ENCODE measurements at places on chromosomes 3 and 15.
A peak's percentile ranks its signal among the peaks of the same experiment; 100 is the strongest.

- no peaks in the 10 kb centered on the region for H3K36me3 ChIP-seq
These were observed 214.8 kb upstream of the TPRG1 start for GRCh38 chr3:188956839-188957489.

GRCh38 chr15:43702701-43703424 lies 9.2 kb downstream of the CKMT1A start:
- no peaks in the 10 kb centered on the region for H3K36me3 ChIP-seq
- no peak overlapping the region for H3K4me3 ChIP-seq
- no peak overlapping the region for H3K27ac ChIP-seq
- no peaks in the 10 kb centered on the region for H3K4me1 ChIP-seq
- DNase-seq, result no peak

DNA sequence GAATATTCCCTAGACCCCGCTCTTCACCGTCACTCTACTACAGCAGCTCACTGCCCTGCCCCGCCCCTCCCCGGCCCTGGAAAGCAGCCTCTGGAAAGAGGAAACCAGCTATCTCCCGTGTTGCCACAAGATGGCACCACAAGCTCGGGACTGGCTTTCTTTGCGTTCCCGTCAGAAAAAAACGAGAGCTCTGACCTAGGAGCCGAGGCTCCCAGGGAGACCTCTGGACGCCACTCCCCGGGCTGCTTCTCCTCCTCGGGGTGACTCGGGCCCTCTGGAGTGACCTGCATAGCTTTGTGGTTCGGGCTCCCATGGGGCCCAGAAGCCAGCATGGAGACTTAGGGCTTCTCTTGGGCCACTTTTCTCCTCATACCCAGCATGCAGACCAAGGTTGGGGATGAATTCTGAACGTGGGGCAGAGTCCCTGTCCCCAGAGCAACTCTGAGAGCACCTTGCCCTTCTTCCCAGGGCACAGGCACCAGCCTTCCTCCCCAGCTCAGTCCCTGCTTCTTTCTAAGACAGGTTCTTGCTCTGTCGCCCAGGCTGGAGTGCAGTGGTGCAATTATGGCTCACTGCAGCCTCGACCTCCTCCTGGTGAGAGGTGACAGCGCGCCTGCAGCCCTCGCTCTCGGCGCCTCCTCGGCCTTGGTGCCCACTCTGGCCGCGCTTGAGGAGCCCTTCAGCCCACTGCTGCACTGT lies 19.0 kb downstream of the STOML1 start:
- peaks cover 14% of the 10 kb centered on the region for H3K27me3 ChIP-seq
- H3K4me1 ChIP-seq, result peaks cover 3% of the 10 kb centered on the region
- H3K36me3 ChIP-seq, result peaks cover 8% of the 10 kb centered on the region
- peak; percentile 55 for DNase-seq

- H3K4me1 ChIP-seq, result peaks cover 11% of the 10 kb centered on the region
- H3K36me3 ChIP-seq, result peaks cover 34% of the 10 kb centered on the region
- peaks cover 3% of the 10 kb centered on the region for H3K27me3 ChIP-seq
- H3K4me3 ChIP-seq, result no peak overlapping the region
- no peak overlapping the region for H3K27ac ChIP-seq
These were observed 91.8 kb downstream of the BTD start for GRCh38 chr3:15693355-15693754.

DNA sequence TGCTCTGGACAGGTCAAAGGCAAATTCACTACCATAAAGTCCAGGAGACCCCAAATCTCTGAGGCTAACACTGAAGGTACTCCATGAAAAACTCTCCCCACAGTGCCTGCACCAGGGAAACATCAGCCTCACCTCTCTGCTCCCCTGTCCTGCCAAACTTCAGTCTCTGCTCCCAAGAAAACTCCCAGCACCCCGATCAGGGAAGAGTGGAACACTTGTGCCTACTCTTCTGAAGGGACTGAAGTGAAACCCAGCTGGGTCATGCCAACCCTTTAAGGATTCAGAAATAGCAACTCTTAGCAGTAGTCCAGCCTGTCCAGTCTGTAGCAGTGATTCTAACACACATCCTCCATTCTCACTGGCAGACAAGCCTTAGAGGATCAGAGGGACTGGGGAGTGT lies 124.2 kb downstream of the FAM174B start:
- H3K4me1 ChIP-seq, result no peaks in the 10 kb centered on the region
- H3K4me3 ChIP-seq, result no peak overlapping the region
- DNase-seq, result no peak
- no peak overlapping the region for H3K27ac ChIP-seq

DNA sequence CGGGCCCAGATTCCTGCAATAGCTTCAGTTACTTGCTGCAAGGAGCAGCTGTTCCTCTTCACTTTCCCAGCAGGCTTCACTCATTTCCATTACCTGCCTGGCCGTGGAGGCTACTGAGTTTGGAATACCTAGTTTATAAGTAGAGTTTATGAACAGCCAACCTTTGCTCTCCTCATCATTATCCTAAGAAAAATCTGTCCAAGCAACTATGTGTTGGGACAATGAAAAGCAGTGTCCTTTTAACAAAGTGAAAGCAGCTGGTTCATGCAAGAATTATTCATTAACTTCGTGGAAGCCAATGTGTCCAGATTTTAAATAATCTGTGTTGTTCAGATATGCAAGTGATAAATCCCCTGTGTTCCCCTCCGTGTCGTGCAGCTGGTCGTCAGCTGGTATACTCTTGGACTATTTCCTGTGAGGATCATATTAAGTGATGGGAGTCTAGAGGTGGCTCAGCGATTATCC lies 39.3 kb upstream of the SSR3 start:
- no peaks in the 10 kb centered on the region for H3K4me1 ChIP-seq
- no peak overlapping the region for H3K27ac ChIP-seq
- DNase-seq, result no peak
- H3K4me3 ChIP-seq, result no peak overlapping the region
- H3K27me3 ChIP-seq, result peaks cover 2% of the 10 kb centered on the region
- H3K36me3 ChIP-seq, result no peaks in the 10 kb centered on the region

DNA sequence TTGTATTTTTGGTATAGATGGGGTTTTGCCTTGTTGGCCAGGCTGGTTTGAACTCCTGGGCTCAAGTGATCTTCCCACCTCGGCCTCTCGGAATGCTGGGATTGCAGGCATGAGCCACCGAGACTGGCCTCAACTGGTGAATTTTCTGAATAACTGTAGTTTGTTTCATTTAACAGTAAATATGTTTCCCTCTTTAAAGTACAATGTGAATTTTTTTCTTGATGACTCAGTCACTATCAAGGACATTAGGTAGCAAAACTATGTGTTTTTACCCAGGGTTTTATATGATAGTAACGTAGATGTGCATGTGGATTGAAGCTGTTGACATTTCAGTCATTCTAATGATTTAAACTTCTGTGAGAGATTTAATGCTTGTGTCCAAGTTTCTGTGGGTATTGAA lies 40.2 kb upstream of the MAPKBP1 start:
- H3K4me3 ChIP-seq, result no peak overlapping the region
- no peaks in the 10 kb centered on the region for H3K4me1 ChIP-seq
- no peaks in the 10 kb centered on the region for H3K27me3 ChIP-seq
- DNase-seq, result no peak

DNA sequence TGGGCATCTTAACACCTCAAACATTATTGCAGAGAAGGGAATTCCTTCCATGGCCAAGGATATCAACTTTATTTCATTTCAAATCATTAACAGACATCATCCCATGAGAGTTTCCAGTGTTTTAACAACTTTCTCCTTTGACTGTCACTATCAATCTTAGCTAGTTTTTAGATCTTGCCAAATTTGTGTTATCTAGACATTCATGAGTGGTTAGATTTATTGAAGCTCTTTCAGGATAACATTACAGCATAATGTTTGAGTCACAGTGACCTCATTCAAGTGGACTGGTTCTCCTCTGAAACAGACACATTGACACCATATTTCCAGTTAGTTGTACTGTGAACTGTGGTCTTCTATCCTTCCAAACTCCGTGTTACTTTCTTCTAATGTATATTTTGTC lies 8.6 kb upstream of the TNFAIP8L3 start:
- H3K36me3 ChIP-seq, result no peaks in the 10 kb centered on the region
- DNase-seq, result no peak
- no peak overlapping the region for H3K4me3 ChIP-seq
- H3K27ac ChIP-seq, result no peak overlapping the region

DNA sequence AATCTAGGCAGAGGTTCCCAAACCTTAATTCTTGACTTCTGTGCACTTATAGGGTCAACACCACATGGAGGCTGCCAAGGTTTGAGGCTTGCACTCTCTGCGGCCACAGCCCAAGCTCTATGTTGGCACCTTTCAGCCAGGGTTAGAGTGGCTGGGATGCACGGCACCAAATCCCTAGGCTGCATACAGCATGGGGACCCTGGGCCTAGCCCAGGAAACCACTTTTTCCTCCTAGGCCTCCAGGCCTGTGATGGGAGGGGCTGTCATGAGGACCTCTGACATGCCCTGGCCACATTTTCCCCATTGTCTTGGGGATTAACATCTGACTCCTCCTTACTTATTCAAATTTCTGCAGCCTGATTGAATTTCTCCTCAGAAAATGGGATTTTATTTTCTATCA lies 165.4 kb downstream of the SI start:
- H3K27me3 ChIP-seq, result peaks cover 2% of the 10 kb centered on the region
- no peak overlapping the region for H3K27ac ChIP-seq
- no peak overlapping the region for H3K4me3 ChIP-seq
- no peaks in the 10 kb centered on the region for H3K36me3 ChIP-seq
- no peak for DNase-seq

DNA sequence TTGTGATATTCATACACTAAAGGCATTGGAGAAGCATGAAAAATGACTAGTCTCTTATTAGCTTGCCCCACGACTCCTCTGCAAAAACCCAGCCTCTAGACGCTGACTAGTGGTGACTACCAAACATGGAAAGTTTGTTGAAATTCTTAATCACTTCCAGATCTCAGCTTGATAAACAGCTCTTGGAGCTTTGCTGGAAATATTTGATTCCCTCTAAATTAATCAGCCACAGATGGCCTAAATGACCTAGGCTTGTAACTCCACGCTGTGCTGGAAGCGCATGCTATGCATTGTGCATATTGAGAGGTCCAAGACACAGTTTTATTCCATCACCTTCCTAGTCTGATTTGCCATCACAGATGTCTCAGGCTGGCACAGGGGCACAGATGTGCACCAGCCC lies 244.7 kb upstream of the ST8SIA2 start:
- H3K4me1 ChIP-seq, result no peaks in the 10 kb centered on the region
- peaks cover 24% of the 10 kb centered on the region for H3K36me3 ChIP-seq
- no peak overlapping the region for H3K27ac ChIP-seq
- DNase-seq, result no peak
- H3K4me3 ChIP-seq, result no peak overlapping the region
- H3K27me3 ChIP-seq, result peaks cover 2% of the 10 kb centered on the region

- no peak overlapping the region for H3K4me3 ChIP-seq
- no peak overlapping the region for H3K27ac ChIP-seq
- no peaks in the 10 kb centered on the region for H3K36me3 ChIP-seq
- DNase-seq, result no peak
- no peaks in the 10 kb centered on the region for H3K27me3 ChIP-seq
These were observed 172.4 kb downstream of the CHDH start for GRCh38 chr3:53673722-53674350.

DNA sequence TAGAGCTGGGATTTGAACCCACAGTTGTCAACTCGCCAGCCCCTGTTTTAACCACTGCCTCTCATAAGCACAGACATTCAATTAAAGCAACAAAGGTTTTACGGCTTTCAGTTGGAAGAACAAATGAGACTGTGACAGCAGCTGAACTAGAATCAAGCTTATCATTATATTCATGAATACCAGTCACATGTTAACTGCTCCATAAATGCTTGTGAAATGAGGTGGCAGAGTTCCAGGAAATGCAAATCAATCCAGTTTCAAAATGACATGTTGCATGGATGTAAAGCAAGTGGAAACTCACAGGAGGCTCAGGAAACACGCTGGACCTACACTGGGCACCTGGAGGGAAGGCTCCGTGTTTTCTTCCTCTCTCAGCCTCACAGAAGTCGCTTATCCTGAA lies 3.9 kb downstream of the GP5 start:
- no peak overlapping the region for H3K27ac ChIP-seq
- no peak for DNase-seq
- H3K27me3 ChIP-seq, result no peaks in the 10 kb centered on the region
- peak overlapping the region; percentile 19 for H3K4me3 ChIP-seq
- H3K4me1 ChIP-seq, result peaks cover 39% of the 10 kb centered on the region

DNA sequence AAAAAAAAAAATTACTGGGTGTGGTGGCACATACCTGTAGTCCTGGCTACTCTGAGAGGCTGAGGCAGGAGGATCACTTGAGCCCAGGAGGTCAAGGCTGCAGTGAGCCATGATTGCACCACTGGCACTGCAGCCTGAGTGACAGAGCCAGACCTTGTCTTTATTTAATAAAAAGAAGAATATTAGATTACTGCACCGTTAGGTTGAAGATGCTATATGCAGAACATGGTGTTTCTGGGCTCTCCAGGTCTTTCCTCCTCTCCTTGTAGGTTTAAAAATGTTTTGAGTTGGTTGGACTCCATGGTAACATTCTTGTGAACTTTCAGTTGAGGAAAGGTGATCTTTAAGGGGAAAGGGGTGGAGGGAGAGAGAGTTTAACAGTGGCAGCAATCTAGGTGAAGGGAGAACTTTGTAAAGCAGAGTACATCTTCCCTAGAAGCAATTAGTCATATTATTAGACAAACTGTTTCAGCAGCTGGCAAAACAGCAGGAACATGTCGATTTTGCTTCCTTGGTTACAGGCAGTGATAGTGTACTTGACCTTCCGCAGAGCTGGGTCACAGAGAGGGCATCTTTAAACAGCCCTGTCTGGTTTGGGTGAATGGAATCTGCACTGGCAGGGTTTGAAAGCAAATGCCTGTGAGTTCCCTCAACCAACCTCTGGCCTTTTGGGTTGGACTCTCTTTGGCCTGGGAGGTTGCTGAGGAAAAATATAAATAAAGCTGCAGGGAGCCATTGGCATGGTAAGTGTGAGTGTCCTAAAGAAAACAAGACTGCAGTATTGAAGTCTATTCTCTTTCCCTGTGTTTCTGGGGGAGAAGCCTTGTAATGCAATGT lies 42.8 kb downstream of the NR2C2 start:
- no peaks in the 10 kb centered on the region for H3K36me3 ChIP-seq
- H3K27ac ChIP-seq, result peak overlapping the region; percentile 28
- H3K4me3 ChIP-seq, result no peak overlapping the region
- no peaks in the 10 kb centered on the region for H3K27me3 ChIP-seq
- H3K4me1 ChIP-seq, result peaks cover 50% of the 10 kb centered on the region

DNA sequence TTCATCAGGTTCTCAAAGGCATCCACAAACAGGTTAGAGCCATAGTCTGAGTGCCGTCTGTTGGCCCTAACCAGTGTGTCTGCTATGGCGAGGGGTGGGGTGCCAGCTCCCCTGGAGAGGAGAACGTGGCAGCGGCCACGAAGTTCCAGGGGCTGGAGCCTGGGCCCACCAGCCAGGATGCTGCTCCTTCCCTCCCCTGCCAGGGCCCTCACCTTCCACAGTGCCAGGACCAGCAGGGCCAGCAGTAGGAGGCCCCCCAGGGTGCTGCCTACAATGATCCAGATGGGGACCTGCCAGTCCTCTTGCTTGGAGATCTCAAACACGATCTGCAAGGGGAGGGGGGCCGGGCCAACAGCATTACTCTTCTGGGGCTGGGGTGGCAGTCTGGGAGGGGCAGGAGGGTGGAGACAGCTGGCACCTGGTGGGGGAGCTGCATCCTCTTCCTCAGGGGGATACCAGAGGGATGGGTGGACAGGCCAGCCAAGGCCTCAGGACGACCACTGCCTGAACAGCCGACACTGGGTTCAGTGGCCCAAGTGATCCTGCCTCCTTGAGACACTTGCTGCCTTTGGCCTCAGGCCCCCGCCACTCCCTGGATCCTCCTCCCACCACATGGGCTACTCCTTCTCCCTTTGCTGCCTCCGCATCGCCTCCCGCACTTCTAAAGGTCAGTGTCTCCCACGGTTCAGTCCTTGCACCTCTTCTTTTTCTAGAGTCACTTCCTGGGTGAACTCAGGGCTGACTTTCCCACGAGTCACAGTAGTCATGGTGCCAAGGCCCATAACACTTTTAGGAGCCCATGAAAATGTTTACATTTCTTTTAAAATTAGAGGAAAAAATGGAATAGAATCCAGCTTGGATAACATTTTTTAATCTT lies 26.3 kb downstream of the FEM1B start:
- H3K27me3 ChIP-seq, result peaks cover 6% of the 10 kb centered on the region
- H3K4me3 ChIP-seq, result no peak overlapping the region
- peaks cover 22% of the 10 kb centered on the region for H3K4me1 ChIP-seq
- no peaks in the 10 kb centered on the region for H3K36me3 ChIP-seq
- no peak for DNase-seq

Data from immature natural killer cell (primary cell).